Left hindlimb (tissue), 1 donor: ENCODE measurements at places on chromosomes 16 and 17.
A peak's percentile ranks its signal among the peaks of the same experiment; 100 is the strongest.

DNA sequence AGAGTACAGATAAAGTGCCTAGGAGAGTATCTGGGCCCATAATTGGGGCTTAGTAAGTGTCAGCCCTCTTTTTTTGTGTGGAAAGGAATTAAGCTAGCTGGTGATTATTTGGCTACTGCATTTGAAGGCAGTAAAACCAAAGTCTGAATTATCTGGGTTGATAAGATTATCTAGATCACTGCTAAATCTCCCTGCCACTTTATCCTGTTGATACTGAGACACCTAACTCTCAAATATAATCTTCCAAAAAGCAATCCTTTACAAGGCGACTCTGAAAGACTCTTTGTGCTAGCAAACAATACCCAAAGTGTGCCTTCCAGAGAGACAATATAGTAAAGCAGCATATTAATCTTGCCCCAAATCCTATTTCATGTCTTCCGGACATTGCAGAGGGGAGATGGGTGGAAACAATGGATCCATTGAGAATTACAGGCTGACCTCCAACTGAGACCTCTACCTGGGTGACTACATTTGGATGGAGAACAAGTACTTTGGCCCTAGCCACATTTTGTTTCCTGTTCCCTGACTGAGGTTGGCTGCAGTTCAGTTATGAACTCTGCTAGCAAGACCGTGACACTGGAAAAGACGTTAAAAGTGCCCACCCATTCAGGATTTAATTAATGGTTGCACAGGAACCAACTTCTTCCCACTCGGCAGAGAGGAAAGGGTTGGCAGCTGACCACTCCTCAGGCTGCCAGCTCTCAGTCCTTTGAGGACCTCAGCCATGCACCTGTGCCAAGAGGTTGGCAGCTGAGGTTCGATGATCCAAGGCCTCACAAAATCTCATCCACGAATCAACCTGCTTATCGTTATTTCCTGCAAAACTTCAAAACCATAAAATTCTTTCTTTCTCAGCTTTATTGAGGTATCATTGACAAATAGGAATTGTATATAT, 72.6 kb downstream of the SYCE1L start:
- DNase-seq = no peak

DNA sequence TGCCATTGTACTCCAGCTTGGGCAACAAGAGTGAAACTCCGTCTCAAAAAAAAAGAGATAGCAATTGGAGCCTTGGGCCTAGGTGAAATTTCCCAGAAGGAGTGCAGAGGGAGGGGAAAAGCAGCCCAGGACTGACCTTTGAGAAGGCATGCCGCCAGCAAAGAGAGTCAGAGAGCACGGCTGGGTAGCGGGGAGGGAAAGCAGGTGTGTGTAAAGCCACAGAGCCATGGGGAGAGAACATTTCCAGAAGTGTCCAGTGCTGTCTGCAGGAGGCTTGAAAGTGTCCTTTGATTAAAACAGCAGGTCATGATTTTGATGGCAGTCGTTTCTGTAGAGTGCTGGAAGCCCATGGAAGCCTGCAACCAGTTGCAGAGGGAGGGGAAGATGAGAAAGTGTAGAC, 8.1 kb downstream of the C16orf54 start:
- no peak for DNase-seq

- no peak for DNase-seq
Measured at GRCh38 chr16:51149721-51150164, 1.3 kb downstream of the SALL1 start.

DNA sequence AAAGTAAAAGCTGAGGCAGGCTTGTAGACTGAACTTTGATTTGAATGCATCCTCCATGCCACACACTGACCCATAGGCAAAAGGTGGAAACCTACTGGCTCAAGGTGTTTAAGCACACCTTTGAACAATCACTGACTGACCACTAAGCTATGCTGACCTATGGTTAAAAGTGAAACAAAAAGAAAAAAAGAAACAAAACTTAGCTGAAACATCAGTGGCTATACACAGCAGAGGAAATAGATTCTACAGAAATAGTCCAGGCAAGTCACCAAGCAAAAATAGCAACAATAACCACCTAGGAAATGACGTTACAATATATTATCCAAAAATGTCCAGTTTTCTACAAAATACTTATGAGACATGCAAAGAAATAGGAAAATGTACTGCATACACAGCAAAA, 60.2 kb downstream of the RPGRIP1L start:
- DNase-seq = no peak

DNA sequence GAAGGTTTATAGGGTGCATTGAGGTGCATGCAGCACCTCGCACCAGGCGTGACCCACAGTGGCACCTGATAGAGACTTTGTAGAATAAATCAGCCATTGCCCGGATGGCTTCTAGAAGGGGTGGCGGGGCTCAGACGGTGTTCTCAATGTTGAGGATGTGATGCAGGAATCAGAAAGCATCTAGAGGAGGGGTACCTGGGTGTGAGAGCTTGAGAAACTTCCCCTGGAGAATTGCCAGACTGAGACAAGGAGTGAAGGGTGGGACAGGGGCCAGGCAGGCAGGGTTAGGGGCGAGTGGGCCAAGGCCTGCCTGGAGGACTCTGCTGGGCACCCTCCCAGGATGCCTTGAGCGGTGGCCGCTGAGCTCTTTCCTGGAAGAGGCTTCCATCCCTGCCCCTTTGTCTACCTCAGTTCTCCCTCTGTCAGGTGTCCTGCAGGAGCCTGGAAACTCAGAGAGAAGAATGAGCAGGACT, 9.3 kb upstream of the ADGRG1 start:
- peak; percentile 14 for DNase-seq

- no peak for DNase-seq
Measured at GRCh38 chr16:89796104-89796503, 20.3 kb downstream of the FANCA start.

DNA sequence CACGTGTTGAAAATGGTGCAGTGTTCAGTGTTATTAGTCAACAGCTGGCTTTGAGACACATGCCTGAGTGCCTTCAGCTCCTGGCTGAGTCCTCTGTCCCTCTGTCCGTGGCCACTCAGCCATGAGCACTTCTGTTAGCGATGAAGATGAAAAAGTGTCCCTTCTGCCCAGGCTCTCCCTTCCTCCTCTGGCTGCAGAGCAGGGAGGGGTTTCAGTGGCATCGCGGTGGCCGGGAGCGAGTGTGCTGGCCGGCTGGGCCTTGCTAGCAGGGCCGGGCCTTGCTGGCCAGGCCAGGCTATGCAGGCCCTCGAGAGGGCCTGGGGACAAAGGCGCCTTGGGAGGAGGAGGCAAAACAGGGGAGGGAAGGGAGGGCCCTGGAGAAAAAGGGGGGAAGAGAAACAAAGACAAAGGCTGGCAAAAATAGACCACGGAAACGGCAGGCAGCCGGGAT, 47.7 kb downstream of the CMIP start:
- no peak for DNase-seq

DNA sequence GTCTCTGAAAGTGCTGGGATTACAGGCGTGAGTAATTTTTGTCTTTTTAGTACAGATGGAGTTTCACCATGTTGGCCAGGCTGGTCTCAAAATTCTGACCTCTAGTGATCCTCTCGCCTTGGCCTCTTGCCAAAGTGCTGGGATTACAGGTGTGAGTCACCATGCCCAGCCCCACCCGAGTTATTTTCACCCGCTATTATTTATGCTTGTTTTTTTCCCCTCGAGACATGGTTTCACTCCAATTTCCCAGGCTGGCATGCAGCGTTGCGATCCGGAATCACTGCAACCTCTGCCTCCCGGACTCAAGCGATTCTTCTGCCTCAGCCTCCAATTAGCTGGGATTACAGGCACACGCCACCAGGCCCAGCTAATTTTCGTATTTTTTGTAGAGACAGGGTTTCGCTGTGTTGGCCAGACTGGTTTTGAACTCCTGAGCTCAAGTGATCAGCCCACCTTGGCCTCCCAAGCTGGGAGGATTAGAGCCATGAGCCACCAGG, 9.2 kb downstream of the RPL23 start:
- DNase-seq = no peak

GRCh38 chr17:50087246-50087911, 7.8 kb upstream of the PDK2 start:
- peak; percentile 78 for DNase-seq

DNA sequence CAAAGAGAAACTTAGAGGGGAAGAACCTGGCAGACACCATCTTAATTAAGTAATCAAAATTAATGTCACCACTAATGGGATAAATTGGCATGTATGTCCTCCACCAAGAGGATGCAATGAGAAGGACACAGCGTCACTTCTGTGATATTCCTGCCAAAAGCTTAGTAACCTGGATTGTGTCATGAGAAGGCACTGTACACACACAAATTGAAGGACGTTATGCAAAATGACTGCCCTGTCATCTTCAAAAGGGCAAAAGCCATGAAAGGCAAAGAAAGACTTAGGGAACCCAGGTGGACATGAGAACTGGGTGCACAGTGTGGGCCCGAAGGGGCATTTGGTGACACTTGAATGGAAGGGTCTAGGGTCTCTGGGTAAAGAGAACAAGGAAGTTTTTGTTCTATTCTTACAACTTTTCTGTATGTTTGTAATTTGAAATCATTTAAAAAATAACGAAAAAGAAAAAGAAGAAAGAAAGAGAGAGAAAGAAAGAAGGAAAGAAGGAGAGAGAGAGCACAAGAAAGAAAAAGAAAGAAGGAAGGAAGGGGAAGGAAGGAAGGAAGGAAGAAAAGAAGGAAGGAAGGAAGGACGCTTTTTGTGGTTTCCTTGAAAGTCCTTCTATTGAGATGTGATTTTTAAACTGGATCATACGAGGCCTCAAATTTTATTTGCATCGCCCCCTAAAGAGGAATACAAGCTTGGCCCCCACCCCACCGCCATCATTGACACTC, 4.0 kb upstream of the APOH start:
- no peak for DNase-seq

DNA sequence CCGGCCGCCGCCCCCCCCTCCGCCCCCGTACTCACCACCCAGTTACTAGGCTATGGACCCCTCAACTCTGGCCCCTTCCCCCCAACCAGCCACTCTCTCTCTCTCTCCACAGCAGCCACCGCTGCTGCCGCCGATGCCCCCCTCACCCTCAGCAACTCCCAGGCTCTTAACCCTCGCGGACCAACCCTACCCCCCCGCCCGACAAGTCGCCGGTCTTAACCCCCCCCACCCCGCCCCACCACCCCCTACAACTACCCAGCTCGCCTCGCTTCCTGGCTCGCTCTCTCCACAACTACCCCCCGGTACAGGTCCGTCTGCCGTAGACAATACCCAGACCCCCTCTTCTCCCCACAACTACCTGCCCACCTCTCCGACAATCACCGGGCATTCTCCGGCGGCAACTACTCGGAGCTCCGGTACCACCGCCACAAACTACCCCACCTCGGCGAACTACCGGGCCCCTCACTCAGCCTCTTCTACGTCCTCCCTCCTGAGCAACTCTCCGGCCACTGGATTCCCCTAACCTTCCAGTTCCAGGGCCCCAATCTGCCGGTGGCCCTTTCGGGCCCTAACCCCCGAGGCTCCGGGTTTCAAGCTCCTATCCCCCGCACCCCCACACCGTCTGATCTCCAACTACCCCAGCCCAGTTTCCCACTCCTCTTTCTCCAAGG, 702 bp downstream of the PHF23 start:
- DNase-seq = peak; percentile 72

GRCh38 chr17:13776027-13776551, 174.4 kb upstream of the HS3ST3A1 start:
- DNase-seq = no peak

- no peak for DNase-seq
Measured at GRCh38 chr17:49989518-49989880, 5.5 kb downstream of the DLX3 start.

GRCh38 chr17:38915639-38915995, 9.8 kb upstream of the LASP1NB start:
- DNase-seq = no peak

GRCh38 chr17:15912416-15912955, 32.4 kb upstream of the ADORA2B start:
- no peak for DNase-seq

- DNase-seq = no peak
Measured at GRCh38 chr16:17793354-17793753, 322.6 kb upstream of the XYLT1 start.

DNA sequence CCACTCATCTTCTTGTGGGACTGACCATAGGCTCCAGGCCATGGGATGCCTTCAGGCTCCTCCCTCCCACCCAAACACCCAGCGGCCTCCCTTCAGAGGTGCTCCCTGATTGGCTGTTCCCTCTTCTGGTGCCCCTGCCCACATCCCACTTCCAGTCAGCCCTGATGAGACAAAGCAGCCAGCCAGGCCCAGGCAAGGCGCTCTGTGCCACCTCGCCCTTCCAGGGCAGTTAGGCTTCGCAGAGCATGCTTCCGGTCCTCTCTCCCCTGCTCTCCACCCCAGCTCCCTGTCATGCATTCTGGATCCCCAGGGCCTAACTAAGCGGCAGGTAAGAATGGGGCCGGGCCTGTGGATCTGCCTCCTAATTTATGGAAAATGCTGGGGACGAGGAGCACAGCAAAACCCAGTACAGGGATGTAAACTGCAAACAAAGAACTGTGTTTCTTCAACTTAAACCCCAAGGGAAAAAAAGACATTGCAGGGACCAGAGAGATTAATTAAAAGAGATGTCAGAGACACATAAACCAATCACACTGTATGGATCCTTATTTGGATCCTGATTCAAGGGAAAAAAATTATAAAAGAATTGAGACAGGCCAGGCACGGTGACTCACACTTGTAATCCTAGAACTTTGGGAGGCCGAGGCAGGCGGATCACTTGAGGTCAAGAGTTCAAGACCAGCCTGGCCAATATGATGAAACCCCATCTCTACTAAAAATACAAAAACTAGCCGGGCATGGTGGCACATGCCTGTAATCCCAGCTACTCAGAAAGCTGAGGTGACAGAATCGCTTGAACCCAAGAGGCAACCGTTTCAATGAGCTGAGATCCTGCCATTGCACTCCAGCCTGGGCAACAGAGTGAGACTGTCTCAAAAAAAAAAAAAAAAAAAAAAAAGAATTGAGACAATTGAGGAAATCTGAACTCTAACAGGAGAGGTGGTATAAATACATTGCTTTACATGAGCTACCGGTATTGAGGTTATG, 26.0 kb downstream of the ZDHHC7 start:
- no peak for DNase-seq

- no peak for DNase-seq
Measured at GRCh38 chr17:42980766-42981397, 517 bp downstream of the RUNDC1 start.

GRCh38 chr16:88694221-88695087, 8.1 kb upstream of the SNAI3 start:
- DNase-seq = no peak

GRCh38 chr17:73722165-73722564, 77.9 kb upstream of the SDK2 start:
- no peak for DNase-seq

GRCh38 chr16:80231888-80232287, 308.9 kb upstream of the DYNLRB2 start:
- DNase-seq = no peak
